Stimulated activated CD4-positive, alpha-beta T cell treated with anti-CD3 and anti-CD28 coated beads, Interleukin-15, amount 100 ng/mL, for 1 hour (primary cell): ENCODE measurements at places on chromosomes 7 and 10.

DNA sequence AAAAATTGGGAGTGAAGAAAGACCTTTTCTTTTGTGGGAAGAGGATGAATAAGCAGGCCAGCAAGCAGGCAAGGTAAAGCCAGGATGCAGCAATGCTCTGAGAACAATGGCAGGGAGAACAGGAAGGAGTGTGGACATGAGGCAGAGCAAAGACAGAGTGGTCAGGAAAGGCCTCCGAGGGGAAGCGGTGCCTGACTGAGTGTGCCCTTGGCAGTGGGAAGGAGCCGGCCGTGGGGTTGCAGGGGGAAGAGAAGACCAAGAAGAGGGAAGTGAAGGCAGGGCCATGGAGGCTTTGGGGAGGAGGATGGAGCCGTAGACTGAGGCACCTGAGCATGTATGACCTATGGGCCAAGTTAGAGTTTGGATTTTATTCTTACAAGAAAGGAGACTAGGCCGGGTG is 21.9 kb upstream of the ZNF212 start:
- DNase-seq = no peak

- DNase-seq = no peak
Measured at GRCh38 chr7:88759230-88760135, at the start of gene ZNF804B. Gene ZNF804B (plus strand): TSS chr7:88759700. CDS start chr7:88759977, 277 bp downstream.

DNA sequence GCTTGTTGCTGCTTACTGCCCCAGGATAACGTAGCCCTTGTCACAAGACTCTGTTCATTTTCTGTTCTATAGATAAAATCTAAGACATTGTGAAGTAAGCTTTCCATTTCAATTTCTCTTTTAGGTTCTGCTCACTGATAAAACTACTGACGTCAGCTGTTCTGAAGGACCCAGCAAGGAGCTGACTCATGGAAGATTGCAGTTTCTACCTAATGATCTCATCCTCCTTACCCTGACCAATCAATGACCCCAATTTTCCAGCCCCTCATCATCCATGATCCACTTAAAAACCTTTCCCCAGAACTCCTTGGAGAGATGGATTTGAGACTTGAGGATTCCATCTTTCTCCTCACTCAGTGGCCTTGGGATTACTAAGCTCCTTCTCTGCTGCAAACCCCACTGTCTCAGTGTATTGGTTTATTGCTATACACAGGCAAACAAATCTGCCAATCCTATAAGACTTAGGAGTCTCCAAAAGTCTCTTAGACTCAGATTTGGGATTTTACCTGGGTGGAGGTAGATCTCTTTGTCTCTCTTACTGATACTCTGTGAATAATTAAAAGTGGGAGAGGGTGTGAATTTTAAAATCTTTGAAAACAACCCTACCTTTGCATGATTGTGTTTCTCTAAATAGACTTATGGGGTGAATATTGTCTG is 109.2 kb upstream of the TRIM24 start:
- no peak for DNase-seq

GRCh38 chr10:6781133-6781770 is 201.2 kb upstream of the PRKCQ start:
- no peak for DNase-seq

GRCh38 chr7:20343941-20344340 is 13.2 kb downstream of the ITGB8 start:
- DNase-seq = no peak

- DNase-seq = no peak
Measured at GRCh38 chr10:5376450-5376849, 11.7 kb downstream of the UCN3 start.

GRCh38 chr7:121872831-121873288 is at the start of gene PTPRZ1:
Gene PTPRZ1 (plus strand): TSS chr7:121873161. CDS start chr7:121873500, 339 bp downstream.
- no peak for DNase-seq

- no peak for DNase-seq
Measured at GRCh38 chr7:148664324-148664723, 34.4 kb upstream of the CUL1 start.

GRCh38 chr10:22712956-22713852 is 1.2 kb downstream of the PIP4K2A start:
- DNase-seq = peak; percentile 27

DNA sequence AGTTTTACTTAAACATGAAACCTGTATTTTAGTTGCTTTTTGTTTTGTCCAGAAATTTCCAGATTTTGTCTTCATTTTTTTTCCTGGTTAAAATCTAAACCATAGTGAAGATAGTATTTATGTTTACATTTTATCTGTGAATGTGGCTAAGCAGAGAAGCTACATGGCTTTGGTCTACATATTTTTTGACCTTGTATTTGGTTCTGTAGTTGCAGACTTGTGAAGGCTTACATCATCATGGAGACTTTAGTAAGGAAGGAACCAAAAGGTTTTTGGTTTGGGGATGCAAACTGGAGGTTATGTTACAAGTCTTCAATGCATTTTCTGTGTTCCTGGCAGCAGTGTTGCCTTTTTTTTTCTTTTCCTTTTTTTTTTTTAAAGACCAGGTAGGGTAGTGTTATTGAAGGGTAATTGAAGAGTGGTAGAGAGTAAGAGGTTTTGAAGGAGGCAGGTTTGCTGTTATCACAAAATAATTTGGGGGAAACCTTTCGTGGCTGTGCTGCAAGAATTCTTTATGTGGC is 30.9 kb upstream of the VDAC2 start:
- DNase-seq = no peak

DNA sequence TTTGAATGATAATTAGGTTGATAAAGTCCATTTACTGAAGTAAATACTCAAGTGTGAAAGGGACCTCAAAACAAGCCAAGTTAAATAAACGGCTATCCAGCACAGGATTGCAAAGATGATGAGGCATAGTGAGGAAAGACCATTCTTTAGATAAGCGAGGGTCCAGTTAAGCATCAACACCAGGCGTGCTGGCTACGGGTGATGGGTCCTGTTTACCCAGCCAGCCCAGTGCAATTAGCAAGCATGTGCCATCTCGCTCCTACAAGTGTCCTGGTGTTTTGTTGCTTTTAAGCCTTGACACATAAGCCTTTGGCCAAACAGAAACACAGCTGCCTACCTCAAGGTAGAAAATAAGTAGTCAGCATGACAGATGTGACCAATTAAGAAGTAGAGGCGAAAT is 7.1 kb downstream of the NEBL start:
- no peak for DNase-seq

GRCh38 chr10:116103668-116104067 is 169.3 kb downstream of the GFRA1 start:
- no peak for DNase-seq

- no peak for DNase-seq
Measured at GRCh38 chr7:121382473-121382872, 13.6 kb downstream of the FAM3C start.

DNA sequence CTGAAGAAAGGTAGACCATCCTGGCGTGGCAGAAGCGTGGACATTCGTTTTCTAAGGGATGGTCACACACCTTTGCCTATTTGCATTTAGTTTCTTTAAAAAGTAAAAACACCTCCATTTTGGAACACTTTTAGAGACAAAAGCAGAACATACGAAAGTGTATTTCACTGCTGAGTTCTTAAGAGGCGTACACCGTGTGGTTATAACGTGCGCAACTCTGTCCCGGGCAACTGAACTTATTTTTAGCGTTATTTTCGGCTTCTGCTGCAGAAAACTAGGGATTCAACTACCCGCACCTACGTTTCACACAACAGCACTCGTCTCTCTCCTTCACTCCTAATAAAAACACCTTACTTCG is 557 bp upstream of the LSM8 start:
- DNase-seq = no peak

GRCh38 chr7:25389489-25390106 is 161.3 kb upstream of the NPVF start:
- no peak for DNase-seq

DNA sequence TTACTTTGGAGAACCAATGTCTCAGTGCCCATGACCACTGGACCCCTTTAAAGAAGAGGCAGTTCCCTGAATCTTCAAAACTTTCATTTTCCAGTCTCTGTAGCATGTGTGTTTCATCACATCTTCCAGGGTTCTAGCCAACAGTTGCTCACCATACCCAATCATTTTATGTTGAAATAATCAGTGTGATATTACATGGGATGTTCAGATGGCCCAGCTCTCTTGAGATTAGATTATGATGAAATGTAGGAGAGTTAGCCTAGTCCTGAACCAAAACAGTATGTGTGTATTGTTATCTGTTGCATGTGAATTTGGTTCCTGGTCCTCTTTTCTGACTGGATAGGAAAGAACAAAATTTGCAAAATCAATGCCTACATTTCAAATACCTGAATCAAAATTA is 144.5 kb downstream of the ANKRD7 start:
- DNase-seq = no peak

DNA sequence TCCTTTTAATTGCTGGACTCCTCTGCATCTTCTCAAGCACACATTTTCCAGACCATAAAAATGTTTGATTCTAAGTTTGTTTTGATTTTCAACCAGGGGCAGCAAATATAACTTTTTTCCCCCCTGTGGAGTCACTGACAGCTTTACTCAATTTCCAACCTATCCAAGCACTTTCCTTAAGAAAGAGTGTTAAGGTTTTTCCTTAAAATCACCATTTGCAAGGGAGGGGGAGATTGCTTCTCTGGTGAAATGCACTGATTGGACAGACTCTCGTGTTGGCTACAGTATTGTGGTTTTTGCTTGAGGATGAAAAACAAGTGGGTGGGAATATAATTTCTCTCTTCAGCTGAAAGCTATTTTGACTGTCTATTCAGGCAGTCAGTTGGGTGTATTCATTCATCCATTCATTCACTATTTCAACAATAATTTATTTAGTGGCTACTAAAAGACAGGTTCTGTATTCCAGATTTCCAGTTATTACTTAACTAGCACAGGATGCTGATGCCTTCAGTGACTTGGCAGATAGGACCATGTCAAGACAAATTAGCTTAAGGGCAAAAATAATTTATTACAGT is 146.3 kb downstream of the BAMBI start:
- no peak for DNase-seq

DNA sequence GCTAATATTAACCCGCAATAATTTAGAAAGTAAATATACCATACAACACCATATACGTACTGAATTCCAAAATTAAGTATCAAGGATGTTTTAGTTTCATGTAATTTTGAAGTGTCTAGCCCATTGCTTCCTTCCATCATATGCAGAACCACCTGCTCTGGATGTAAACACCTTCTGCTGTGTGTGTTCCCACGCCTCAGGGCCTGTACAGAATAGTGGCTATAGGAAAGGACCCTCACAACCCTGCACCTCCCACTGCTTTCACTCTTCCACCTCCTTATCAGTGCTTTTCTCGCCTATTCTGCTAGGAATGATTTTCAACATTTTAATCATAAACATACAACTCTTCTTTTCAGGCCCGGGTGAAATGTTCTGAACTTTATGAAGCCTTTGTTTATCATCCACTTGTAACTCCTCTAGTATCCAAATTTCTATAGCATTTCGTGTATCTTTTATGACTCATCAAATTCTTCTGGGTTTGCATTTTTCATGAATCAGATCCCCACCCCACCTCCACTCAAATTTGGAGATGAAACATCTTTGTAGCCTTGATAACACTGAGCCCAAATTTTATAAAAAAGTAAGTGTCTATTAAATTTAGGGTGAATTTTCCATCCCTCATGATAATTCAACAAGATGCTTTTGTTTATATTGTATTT is 1106.8 kb upstream of the C7orf33 start:
- no peak for DNase-seq

GRCh38 chr7:88218836-88219605 is 817 bp downstream of the SRI start:
- DNase-seq = no peak

DNA sequence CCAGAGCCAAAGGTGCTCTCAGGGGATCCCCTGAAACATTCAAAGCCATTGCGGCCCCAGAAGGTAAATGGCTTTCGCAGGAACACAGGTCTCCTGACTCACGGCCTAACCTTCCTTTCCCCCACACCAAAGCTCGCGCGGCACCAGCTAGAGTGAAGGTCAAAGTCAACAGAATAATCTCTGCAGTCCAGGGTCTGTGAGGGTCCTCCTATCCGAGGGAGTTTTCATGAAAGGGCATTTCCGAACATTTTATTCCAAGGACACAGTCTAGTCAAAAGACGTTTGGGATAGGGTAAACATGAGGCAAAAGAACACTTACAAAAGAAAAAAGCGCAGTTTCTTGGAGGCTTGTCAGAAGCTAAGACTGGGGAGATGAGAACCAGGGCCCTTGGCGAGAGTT is 559 bp upstream of the STEAP2 start:
- no peak for DNase-seq

DNA sequence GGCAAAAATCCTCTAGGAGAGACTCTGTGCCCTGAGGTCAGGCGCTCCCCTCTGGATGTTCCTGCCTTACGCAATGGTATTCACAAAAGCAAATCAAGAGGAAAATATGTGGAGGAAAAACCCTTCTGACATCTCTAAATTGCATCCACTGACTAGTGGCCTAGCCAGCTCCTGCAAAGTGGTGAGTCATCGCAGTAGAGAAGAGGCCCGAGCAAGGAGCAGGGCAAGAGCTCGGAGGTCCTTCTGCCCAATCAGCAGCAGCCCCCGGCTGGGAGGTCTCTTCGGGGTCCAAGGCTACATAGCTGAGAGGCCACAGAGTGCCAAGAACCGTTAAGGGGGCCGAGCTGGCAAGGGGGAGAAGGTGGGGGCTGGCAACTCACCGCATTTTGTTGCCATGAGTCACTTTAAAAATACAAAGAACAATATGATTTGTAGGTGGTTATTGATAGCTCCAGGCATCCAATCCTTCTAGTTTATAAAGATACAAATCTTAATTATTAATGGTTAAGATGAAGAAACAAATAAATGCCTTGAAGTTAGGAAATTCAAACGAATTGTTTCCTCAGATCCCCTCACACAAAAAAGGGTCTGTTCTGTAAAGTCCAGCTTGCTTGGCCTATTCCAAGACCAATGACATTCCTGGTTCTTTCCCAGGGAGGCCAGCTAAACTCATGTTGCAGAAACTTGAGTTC is 161.6 kb downstream of the PKD1L1 start:
- DNase-seq = no peak

DNA sequence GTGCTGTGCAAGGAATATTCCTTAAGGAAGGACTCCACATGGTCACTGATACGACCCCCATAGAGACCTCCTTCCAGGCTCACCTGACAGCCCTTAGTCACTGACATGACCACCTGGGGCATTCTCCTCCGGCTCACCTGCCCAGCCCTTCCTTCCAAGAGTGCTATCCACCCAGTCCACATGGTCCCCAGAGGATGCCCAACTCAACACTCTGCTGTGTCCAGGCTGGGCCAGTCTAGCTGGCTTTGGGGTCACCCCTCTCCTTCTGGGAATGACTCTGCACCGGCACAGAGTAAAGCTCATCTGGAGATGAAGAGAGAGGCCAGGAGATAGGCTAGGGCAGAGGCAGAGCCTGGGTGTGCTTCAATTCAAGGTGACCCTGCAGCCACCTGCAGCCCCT is 300.8 kb downstream of the TNS3 start:
- DNase-seq = no peak

GRCh38 chr10:74652664-74653063 is 173.7 kb upstream of the KAT6B start:
- DNase-seq = no peak

GRCh38 chr7:129769866-129770808 is 158.6 kb downstream of the NRF1 start:
- DNase-seq = no peak

- no peak for DNase-seq
Measured at GRCh38 chr10:30068492-30069223, 9.3 kb upstream of the JCAD start.

GRCh38 chr10:25481467-25481866 is 306.7 kb downstream of the GPR158 start:
- DNase-seq = no peak
